NCI-H2081 (cell line): ENCODE measurements at places on chromosomes 4 and X.

DNA sequence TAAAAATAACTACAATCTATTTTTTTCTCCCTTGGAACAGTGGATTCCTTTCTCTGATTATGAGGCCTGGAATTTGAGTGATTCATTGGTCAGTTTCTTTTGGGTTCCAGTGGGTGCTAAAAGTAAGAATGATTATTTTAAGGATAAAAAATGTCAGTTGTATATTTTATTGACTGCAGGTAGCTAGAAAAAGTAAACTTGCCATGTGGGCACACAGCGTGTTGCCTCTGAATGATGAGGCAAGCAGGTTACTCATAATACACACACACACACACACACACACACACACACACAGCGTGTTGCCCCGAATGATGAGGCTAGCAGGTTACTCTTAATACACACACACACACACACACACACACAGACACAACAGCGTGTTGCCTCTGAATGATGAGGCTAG is 13.8 kb downstream of the GALNT7 start:
- DNase-seq = peak; percentile 54

DNA sequence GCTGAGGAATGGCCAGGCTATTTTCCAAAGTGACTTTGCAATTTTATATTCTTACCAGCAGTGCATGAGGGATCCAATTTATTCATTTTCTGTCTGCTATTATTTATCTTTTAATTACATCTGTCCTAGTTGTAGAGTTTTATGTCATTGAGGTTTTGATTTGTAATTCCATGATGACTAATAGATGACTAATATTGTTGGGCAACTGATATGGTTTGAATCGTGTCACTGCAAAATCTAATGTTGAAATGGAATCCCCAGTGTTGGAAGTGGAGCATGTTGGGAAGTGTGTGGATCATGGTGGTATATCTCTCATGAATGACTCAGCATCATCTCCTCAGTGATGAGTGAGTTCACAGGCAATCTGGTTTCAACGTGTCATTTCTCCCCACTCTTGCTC is 201.5 kb downstream of the TBX22 start:
- DNase-seq = no peak

DNA sequence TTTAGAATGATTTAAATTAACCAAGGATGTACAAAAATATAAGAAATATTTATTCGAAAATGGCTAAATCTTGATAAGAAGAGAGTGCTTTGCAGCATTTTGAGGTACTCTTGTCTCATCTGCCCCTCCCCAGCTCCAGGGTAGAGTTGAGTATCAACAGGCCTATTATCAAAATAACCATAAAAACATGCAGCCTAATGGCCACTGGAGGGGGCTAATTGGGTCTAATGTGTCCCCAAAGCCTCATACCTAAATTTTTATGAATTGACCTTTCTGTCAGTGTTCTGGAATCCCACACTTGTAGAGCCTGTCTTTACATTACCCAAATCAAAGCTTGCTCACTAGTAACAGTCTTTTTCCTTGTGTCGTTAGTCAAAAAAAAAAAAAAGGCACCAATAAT is 544.9 kb upstream of the CPXCR1 start:
- no peak for DNase-seq

GRCh38 chr4:52824270-52824602 is 37.9 kb upstream of the RASL11B start:
- no peak for DNase-seq

- DNase-seq = no peak
Measured at GRCh38 chr4:70842761-70843435, 3.2 kb upstream of the GRSF1 start.

DNA sequence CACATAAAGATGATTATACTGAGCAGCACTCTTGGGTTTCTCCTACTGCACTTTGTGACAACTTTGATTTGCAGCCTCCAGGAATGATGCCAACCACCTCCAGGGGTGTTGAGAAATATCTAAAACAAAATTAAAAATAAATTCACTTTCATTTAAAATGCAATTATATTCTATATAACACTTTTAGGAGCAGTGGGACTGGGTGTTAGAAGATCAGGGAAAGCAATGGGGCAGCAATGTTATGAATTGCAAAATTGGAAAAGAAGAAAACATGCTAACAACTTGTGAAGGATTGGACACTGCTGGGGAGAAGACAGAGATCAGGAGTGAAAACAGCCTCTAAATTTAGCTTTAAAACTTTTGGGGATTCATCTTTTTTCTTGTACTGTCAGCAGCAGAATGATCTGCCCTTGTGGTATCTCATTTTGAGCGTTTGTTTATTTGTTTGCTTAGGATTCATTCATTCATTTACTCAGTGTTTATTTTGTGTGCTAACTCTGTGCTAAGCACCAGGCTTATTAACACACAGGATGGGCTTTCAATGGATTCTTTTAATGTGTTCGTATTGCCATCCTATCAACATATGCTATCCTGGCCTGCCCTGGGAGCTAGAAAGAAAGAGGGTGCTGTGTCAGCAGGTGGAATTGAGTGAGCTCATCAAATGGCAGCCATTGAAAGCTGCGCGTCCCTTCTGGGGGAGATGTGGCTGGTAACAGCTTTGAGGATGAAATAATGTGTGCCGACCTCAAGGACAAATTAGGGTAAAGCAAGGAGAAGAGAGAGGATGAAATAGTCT is 96.5 kb downstream of the FRMPD4 start:
- no peak for DNase-seq

GRCh38 chr4:8181844-8182243 is 17.2 kb upstream of the SH3TC1 start:
- DNase-seq = no peak

DNA sequence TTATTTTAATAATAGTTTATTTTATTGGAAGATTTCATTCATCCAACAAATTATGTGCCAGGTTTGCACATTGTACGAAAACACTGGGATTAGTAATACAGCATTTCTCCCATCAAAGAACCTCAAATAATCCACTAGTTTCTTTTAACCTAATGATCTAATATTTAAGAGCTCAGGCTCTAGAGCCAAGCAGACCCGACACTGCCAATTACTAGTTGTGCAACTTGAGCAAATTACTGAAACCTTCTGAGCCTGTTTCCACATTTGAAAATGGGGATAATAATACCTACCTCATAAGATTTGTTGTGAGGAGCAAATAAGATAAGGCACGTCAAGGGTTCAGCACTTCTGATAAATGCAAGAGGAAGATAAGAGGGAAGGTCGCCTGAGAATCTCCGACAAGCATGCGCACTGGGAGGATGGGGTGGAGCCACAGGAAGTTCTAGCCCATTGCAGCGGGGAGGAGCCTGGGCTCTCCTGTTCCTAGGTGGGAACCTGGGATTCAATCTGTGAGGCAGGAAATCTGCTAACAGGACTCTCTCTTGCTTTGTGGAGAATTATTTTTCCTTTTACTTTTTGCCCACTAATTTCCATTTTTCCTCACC is 141.5 kb upstream of the SMAD1 start:
- DNase-seq = no peak

GRCh38 chrX:15680401-15680800 is 15.8 kb upstream of the CLTRN start:
- no peak for DNase-seq

- no peak for DNase-seq
Measured at GRCh38 chr4:176435901-176436292, 116.1 kb downstream of the SPCS3 start.

GRCh38 chr4:82613121-82613520 is 51.3 kb upstream of the TMEM150C start:
- DNase-seq = no peak

GRCh38 chr4:57065730-57066482 is 44.3 kb downstream of the IGFBP7 start:
- DNase-seq = no peak

GRCh38 chr4:169024762-169025161 is 14.7 kb upstream of the CBR4 start:
- DNase-seq = peak; percentile 23

- peak; percentile 9 for DNase-seq
Measured at GRCh38 chrX:148049441-148049840, 68.3 kb downstream of the FMR1NB start.

DNA sequence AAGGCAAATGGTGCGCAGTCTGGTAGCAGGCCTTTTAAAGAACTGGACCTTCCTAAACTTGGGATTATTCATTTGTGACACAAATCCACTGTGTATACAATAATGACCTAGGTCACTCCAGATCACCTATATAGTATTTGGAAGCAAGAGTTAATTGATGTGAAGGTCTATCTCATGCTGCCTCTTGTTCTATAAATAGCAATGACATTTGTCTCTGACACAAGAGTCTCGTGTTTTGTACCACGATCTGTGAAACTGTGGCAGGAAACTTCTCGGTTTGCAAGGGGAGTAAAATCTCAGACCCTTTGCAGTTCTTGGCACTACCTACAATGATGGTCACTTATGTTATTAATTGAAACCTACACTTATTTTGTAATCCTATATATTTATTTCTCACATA is 1408.4 kb downstream of the PCDH7 start:
- DNase-seq = no peak

DNA sequence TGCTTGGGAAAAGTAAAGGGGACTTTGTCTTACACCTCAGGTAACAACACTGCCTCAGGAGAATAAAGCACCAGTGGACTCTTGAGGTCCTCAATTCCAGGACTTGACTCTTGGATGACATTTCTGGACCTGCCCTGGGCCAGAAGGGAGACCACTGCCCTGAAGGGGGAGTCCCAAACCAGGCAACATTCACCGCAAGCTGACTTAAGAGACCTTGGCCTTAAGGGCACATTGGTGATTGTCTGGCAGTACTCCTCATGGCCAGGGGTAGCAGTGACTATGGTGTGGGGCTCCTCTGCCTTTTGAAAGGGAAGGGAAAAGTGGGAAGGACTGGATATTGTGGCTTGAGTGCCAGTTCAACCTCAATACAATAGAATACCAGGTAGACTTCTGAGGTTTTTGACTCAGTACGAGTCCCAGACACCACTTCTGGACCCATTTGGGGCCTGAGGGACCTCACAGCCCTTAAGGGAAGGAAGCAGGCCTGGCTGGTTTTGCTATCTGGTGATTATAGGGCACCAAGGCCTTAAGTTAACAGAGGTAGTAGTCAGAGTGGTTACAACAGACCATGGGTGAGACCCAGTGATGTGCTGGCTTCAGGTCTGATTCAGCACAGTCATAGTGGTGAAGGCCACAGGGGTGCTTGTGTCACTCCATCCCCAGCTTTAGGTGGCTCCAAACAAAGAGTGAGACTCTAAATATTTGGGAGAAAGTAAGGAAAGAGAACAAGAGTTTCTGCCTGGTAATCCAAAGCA is 121.2 kb upstream of the TET2 start:
- DNase-seq = no peak

DNA sequence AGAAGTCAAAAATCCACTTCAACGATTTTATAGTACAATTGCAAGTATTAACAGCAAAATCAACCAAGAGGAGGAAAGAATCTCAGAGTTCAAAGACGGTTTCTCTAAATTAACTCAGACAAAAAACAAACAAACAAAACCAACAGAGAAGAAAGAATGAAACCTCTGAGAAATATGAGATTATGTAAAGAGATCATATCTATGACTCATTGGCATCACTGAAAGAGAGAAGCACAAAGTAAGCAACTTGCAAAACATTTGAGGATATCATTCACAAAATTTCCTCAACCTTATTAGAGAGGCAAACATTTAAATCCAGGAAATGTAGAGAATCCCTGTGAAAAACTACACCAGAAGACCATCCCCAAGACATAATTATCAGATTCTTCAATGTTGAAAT is 370.4 kb downstream of the INPP4B start:
- DNase-seq = no peak

DNA sequence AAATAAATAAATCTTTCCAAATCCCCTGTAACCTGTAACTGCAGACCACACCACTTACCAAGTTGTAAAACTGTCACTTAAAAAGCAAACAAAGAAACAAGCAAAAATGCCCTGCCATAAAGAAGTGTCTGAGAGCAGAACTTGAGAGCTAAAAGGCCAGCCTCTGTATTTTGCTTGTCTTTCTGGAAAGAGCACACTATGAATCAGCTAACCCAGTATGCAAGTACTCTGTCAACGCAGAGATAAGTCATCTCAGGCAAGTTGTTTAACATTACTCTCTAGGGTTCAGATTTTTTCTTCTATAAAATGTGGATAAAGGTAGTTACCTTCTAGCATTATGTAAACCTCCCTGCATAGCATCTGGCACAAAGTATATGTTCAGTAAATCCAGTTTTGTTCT is 134.8 kb downstream of the HS3ST1 start:
- DNase-seq = no peak

- no peak for DNase-seq
Measured at GRCh38 chr4:118839221-118839927, 3.4 kb upstream of the SEC24D start.

GRCh38 chr4:93243262-93243661 is 585.3 kb upstream of the ATOH1 start:
- DNase-seq = no peak

DNA sequence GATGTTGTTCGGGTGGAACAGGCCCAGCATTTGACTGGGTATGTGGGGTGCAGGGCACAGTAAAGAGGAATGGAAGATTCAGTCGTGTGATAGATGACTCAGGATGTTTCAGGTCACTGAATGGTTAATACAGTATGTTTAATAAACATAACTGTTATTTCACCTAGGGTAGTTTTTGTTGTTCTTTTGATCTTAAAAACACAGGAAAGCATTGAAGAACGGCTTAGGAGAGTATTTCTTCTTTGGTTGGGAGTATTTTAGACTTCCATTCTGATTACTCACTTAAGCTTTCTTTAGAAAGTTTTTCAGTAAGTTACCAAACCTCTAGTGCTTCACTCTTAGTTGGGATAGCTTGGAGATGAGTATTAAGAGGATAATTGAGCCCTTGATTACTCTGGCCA is 62.3 kb downstream of the STAG2 start:
- no peak for DNase-seq

DNA sequence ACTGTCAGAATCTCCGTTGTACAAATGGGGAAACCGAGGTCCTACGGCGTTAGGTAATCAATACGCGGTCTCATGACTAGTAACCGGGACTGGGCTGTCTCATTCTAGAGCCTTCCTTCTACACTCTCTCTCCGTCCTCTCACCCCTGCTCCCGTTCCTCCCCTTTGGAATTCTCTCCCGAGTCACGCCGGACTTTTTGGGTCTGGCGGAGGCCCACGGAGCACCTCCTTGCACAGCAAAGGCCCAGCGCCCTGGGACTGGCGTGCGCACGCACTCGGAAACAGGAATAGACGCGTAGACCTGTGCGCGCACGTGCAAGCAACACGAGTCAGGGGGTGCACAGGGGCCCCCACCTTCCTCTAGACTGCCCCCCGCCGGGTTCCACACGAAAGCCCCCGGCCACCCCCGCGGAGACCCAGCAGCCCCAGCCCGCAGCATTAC is 361 bp downstream of the QDPR start:
- peak; percentile 74 for DNase-seq

GRCh38 chr4:178415925-178416324 is 973.7 kb upstream of the AGA start:
- DNase-seq = no peak

DNA sequence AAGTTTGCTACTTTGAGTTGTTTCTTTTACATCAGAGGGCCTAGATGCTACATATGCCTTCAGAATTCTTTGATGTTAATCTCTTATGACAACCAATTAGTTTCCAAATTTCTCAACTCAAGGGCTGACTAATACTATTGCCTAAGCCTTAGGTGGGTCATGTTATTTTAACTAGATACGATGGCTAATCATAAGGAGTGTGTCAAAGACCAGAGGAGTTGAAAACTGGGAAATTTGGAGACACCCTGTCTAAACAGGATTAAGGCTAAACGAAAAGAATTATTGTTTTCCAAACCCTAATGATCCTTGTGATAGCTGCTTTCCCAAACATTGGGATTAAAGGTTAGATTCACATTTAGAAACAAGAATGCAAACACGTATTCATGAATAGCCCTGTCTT is 228.5 kb downstream of the PCDH7 start:
- no peak for DNase-seq
